ENCODE measurements at places on chromosomes 7 and 10.

DNA sequence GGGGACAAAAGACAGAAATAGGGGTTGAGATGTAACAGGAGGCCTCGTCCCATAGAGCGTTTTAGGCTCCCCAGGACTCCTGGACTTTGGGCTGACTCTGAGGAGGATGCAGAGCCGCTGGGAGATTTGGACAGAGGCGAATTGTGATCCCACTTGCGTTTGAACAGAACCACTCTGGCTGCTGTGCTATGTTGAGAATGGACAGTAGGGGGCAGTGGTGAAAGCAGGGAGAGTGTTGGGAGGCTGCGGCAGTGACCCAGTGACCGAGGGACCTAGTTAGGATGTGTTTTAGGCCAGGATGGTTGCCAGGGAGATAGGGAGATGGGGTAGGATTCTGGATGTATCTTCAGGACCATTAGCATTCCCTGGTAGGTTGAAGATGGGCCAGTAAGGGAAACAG lies 271.6 kb downstream of the CCDC3 start:
- DNase-seq, result peak; percentile 86

DNA sequence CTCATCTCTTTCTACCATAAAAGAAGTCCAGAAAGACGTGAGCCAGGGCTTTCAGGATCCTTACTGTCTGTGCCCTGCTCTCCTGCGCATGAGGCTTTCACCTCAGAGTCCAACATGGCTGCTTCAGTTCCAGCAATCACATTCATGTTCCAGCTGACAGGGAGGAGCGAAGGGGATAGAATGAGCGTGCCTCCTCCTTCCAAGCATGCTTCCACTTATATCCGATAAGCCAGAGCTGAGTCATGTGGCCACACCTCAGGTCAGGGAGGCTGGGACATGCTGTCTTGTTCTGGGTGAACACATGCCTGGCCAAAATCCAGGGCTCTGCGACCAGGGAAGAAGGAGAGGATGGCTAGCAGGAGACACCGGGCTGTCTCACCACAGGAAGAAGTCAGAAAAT lies 248.2 kb downstream of the SKAP2 start:
- no peak for DNase-seq

DNA sequence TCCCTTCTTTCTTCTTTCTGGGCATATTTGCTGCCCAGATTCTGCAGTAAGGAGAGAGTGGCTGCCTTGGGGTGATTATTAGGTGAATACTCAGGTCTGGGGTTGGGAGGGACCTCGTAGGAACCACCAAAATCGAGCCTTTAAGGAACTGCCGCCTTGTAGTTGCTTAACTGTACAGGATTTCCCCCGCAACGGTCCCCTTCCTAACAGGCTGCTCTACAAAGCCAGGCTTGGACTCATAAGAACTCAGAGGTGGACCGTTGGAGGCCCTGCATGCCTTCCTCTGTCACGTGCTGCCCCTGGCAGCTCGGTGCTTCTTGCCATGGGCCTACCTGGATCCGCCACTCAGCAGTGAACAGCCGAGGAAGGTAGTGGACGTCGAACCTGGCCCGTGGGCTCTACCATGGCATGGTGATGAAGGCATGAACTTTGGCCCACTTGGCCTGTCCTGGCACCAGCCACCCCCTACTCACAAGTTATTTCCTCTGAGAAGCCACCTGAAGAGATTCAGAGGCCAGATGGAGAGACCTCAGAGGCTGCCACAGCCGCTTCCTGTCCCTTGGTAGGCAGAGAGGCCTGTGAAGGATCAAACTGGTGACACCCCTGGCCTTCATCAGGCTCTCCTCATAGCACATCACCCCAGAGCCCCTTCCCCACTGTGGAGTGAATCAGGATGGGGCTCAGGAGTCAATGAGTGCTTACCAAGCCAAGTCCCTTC lies 54.6 kb downstream of the NOD1 start:
- no peak for DNase-seq

- no peak for DNase-seq
Observed at GRCh38 chr7:114422507-114423501, 8.2 kb downstream of the FOXP2 start.

- DNase-seq, result no peak
Observed at GRCh38 chr10:24215603-24216002, 6.7 kb downstream of the KIAA1217 start.

DNA sequence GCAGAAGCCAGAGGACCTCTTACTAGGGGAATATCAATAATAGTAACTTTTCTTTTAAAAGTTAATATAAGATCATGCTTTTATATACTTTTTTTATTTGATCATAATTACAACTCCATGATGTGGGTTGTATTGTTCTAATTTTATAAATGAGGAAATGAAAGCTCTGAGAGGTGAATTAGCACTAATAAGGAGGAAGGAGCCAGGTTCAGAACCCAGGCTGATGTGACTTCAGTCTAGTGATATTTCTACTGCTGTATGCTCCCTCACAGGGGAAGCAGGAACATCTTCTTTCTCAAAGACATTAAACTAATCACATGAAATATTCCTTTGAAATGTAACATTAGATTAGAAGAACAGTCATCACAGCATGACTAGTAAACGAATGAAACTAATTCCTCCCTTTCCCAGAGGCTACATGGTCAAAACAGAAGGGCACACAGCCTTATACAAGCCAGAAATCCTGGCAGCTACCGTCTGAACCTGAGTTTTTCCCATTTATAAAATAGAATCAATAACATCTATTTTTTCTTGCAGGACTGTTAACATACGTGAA lies 81.4 kb upstream of the GJD4 start:
- DNase-seq, result no peak

DNA sequence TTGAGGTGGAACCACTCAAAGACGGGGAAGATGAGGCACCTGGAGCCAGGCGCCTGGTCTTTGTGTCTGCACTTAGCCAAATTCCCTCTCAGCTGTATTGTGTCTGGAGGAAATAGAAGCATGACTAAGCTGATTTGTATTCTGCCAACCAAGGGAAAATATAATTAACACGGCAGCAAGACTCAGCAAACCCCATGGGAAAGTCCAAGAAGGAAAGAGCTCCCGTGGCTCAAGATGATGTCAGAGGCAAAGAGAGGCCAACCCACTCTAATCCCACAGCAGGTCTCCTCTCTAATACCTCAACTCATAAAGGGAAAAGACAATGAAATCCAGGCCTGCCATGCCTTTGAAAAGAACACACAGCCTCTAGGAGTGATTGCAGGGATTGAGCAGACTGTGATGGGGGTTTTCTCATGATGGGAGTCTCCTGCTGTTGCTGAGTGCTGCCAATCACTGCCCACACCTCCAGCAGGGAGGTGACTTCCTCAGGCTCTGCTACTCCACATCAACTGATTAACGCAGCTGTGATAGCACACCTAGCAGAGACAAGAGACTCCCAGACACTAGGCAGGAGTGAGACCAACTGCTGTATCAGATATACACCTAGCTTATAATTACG lies 255.5 kb upstream of the C7orf33 start:
- DNase-seq, result no peak

GRCh38 chr10:99804471-99804870 lies 22.0 kb downstream of the ABCC2 start:
- DNase-seq, result no peak

GRCh38 chr7:149644754-149645153 lies 128.6 kb downstream of the ZNF467 start:
- no peak for DNase-seq
